ENCODE measurements at places on chromosomes 7 and 10. TPM values are rescaled to one million over a fixed set of nuclear protein-coding genes. Genes with fewer than 3 reads are reported as not detected.

GRCh38 chr10:6279540-6280267 lies 77.0 kb downstream of the PFKFB3 start:
- H3K4me3 ChIP-seq = no peak overlapping the region
- peaks cover 11% of the 10 kb centered on the region for H3K4me1 ChIP-seq
- H3K27ac ChIP-seq = no peak overlapping the region
- no peaks in the 10 kb centered on the region for H3K27me3 ChIP-seq
- no peaks in the 10 kb centered on the region for H3K36me3 ChIP-seq

DNA sequence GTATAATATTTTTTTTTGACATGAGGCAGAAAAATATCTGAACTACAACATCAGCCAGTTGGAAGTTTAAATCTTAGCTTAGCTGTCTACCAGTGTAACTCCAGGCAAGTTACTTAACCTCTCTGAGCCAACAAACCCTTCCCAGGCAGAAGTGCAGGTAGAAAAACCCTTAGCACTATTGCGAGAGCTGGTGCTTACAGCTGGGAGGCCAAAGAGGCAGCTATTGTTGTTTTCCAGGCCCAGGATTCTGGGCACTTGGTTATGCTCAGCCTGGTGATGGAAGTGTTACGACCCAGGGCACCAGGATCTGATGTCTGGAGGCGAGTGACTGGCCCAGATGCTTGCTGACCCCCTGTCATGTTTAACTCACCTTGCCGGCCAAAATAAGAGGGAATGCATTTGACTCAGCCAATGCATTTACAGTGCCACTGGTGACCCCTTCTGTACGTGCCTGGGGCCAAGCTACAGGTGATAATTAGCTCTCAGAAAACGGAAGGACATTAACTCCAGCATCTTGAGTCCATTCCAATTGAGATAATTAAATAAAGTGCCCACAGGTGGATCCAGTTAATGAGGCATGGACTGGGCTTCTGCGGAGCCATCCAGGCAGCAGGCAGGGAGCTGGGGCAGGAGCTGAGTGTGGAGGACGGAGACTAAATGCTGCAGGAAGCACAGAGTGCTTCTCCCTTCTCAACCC lies 126.5 kb upstream of the HABP2 start:
- H3K36me3 ChIP-seq = no peaks in the 10 kb centered on the region
- no peak overlapping the region for H3K4me3 ChIP-seq
- H3K4me1 ChIP-seq = no peaks in the 10 kb centered on the region
- no peak overlapping the region for H3K27ac ChIP-seq
- peaks cover 2% of the 10 kb centered on the region for H3K27me3 ChIP-seq

Gene DGKB
- polyA plus RNA-seq = 0.31 TPM

Gene AGR3
- polyA plus RNA-seq = not detected

Gene C10orf143
- 1.9 TPM for polyA plus RNA-seq
